Fibroblast of skin of right biceps (primary cell): ENCODE measurements at places on chromosomes 6 and 20.

DNA sequence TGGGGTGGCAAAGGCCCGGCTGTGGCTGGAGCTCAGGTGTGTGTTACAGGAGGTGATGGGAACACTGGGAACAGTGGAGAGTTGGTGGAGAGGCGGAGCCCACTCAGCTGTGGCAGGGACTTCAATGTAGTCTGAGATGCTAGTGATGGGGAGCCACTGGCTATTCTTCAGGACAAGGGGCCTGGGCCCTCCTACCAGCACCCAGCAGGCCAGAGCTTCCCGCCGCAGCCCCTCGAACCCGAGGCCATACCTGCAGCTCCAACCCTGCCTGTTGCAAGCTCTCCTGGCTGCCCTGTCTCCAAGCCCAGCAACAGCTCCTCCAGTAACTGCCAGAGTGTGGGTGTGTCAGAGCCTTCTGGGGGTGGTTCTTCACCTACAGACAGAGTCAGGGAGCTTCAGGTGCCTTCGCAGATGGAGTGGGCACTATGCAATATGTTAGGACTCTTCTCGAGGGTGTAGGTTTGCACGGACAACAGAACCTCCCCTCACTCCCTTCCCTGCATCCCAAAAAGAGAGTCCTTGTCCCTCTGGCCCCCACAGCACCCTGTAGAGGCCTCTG lies 146.2 kb upstream of the MLN start:
- DNase-seq: no peak

- DNase-seq: no peak
Measured at GRCh38 chr20:31721408-31722256, 1.0 kb downstream of the BCL2L1 start.

GRCh38 chr20:47703748-47704147 lies 81.5 kb downstream of the SULF2 start:
- peak; percentile 50 for DNase-seq

GRCh38 chr6:155100087-155100486 lies 105.0 kb downstream of the TIAM2 start:
- peak; percentile 42 for DNase-seq

- DNase-seq: no peak
Measured at GRCh38 chr6:139728876-139729427, 354.5 kb upstream of the CITED2 start.

DNA sequence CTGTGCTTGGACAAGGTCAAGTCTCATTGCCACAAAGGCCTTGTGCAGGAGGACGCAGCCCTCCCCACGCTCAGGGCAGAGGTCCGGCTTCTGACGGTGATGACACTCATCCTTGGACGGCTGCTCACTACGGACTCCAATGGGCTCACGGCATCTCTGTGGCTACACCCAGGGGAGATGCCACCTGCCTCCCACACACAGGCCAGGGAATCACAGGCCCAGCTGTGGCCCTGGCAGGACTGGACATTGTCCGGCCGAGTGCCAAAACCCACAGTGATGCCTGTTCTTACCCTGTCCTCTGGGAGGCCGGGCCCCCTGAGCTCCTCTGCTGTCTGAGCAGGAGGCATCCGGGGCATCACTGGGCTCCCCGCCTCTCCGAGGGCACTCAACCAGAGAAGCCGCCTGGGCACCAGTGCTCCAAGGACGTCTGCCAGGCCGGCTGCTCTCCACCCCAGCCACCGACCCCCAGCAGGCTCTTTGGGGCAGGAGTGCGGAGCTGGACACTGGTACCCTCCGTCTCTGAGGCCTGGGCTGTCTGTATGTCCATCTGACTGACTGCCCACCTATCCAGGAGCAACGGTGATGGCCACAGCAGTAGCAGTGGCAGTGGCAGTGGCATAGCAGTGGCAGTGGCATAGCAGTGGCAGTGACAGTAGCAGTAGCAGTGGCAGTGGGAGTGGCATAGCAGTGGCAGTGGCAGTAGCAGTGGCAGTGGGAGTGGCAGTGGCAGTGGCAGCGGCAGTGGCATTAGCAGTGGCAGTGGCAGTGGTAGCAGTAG lies 1.9 kb downstream of the RBBP8NL start:
- no peak for DNase-seq
